ENCODE measurements at places on chromosomes 3 and 15.
A peak's percentile ranks its signal among the peaks of the same experiment; 100 is the strongest.

DNA sequence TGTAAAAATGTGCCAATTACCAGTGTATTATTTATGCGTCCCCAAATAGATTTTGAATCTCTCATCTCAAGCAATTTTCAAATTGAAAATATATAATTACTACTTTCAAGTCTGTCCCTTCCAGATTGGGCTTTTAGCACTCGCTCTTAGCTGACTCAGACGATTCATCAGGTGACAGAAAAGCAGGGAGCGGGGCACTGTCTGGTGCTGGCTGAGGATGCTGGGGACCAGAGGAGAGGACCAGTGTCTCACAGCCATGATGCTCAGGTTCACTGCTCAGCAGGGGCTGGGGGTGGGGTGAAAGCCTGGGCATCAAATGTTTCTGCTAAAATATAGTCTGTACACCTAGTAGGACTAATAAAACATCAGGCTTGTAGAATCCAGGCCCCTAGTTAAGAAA is 199.9 kb downstream of the GABRG3 start:
- no peak for DNase-seq

DNA sequence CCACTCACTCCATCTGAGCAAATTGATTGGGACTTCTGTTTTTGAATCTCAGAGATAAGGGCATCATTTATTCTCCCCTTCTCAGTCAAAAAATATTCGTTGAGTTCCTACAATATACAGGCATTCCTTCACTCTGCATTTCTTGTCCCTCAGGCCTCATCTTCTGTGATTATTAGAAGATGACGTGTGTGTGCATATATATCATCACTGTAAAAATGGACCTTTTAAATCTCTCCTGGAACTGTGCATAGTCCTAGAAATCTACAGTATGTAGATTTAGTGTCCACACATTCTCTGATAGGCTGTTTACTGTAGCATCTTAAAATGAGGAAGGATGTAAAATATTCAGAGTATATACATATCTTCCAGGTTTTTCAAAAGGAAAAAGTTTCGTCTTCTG is 43.2 kb upstream of the PLXNA1 start:
- DNase-seq: no peak

DNA sequence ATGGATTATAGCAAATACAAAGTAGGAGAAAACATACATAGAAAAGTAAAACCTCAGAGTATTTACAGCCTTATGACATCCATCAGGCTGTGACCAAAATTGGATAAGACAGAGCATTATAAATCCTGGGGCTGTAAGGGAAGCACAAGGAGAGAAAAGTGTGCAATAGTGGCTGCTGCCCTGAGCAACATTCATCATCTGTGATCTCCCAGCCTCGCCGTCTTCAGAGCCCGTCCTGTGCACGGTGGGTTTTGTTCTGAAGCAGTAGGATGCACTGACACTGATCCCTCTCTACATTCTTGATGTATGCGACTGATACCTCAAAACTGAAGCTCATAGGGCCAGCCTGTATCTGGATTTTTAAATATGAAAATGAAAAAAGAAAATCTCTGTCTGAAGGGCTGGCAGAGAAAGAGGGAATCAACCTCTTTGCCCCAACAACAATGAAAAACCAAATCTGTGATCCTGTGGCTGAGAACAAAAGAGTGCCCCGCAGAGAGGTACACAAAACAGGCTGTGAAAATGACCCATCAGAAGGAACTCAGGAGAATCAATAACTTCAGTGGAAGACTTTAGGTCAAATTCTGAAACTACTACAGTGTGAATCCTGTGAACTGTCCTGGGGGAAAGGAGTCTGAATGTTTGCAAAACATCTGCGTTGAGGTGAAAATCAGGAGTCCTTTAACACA is 8.2 kb upstream of the RTP4 start:
- peak; percentile 20 for DNase-seq

DNA sequence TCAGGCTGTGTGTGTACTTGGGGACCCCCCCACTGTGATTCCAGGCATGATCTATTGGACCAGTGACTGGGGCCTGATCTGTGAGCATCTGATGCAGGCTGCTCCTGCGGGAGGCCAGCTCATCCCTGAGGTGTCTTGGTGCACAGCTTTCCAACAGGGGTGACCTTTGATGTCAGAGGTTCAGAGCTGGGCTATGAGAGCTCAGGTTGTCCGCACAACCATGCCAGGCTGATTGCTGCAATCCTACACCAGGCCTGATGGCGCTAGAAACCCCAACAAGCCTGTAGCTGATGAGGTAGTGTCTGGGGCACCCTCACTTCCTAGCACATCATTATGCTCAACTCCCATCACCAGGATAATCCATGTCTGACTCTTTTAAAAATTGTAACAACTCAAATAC is 56.1 kb upstream of the CACNA2D3 start:
- no peak for DNase-seq

GRCh38 chr15:61893146-61893545 is 167.1 kb downstream of the VPS13C start:
- no peak for DNase-seq

- no peak for DNase-seq
Observed at GRCh38 chr15:46892621-46893160, 824.6 kb upstream of the SEMA6D start.

GRCh38 chr3:66036586-66037148 is 2.1 kb downstream of the MAGI1 start:
- peak; percentile 82 for DNase-seq

DNA sequence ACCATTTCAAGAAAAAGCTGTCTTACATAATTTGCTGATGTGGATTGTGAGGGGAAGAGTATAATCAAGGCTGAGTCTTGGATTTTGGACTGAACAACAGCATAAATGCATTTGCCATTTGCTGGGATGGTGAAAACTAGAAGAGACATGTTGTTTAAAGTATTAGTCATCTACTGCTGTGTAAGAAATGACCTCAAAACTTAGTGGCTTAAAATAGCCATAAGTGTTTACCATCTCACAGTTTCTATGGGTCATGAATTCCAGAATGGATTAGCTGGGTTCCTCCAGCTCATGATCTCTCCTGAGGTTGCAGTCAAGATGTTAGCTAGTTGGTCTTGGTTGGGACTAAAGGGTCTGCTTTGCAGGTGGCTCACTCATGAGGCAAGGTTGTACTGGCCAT is 66.2 kb downstream of the SCN11A start:
- no peak for DNase-seq

DNA sequence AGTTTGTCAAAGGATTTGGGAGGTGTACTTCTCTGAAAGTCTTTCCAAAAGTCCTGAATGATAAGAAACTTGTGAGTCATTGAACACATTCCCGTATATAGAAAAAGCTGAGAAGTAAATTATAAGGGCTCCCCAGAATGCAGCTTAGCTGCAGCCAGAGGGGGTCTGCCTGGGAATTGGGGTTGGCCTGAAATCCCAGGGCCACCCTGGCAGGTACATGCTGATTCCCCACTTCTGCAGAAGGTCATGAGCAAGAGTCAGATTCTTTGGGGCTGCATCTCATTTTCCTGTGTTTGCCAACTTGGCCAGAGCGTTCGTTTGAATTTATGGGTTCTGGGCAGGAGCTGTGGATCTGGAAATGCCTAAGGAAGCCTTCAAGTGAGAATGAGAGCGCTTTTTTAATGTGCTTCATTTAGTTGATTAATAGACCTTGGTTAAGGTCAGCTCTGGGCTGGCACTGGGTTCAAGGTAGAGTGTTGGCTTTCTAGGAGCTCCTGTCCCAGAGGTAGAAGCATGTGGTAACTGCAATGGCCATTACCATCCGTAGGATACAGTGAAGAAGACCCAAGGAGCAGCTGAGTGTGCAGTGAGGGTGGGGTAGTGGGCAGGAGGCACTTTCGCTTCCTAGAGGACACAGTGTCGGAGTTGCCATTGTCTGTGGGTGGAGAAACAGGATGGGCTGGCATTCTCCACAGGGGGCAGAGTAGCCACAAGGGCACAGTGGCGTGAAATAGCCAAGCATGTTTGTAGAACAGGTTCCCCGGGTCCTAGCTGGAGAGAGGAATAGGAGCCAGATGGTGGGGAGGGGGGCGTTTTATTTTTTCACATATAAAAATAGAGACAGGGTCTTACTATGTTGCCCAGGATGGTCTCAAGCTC is 3.2 kb downstream of the SLC6A6 start:
- DNase-seq: no peak

DNA sequence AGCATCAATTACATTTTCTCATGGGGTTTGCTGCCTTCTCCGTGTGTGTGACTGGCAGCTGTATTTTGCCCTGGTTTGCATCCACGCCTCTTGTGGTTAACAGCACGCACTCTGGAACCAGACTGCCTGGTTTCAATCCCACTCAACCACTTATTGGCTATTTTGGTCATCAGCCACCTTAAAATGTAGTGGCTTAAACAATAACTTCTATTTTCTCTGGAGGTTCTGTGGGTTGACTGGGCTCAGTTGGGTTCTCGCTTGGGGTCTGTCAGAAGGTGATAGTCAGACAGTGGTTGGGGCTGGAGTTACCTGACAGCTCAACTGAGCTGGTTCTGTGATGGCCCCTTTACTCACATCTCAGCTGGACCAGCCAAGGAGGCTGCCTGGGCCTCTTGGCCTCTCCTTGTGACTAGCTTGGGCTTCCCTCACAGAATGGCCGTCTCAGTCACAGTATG is 36.8 kb downstream of the EHD4 start:
- DNase-seq: no peak

- DNase-seq: no peak
Observed at GRCh38 chr3:80543154-80543553, 775.4 kb upstream of the ROBO1 start.

GRCh38 chr3:120196333-120196732 is 88.7 kb downstream of the GPR156 start:
- DNase-seq: no peak

DNA sequence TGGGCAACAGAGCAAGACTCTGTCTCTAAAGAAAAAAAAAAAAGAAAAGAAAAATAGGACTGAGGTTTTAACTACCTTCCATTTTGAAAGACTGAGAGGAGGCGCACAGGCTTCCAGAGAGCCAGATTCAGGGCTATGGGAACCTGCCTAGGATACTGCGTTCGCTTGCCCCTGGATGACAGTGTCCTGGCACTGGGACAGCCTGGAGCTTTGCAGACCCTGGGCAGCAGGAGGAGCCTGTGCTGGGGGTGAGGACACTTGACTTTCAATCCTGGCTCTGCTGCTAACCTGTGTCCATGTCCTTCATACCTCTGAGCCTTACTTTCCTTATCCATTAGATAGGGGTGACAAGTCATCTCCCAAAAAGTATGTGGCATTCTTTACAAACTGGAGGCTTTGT is 31.2 kb downstream of the CD276 start:
- no peak for DNase-seq

- no peak for DNase-seq
Observed at GRCh38 chr3:36302158-36302509, 78.2 kb upstream of the STAC start.

GRCh38 chr3:149085828-149086231 is 503 bp downstream of the HLTF start:
- DNase-seq: no peak

Data from ELF-1 (cell line).